ENCODE measurements at places on chromosomes 3 and 15. TPM values are rescaled to one million over a fixed set of nuclear protein-coding genes. Genes with fewer than 3 reads are reported as not detected.

Gene A4GNT
- not detected for polyA plus RNA-seq

Gene TRH
- 0.04 TPM for polyA plus RNA-seq

Gene WNT5A
- 7.1 TPM for polyA plus RNA-seq

Gene TM4SF4
- 0.05 TPM for polyA plus RNA-seq

Gene OSTN
- polyA plus RNA-seq: 0.06 TPM

Gene SH2D7
- polyA plus RNA-seq: not detected

Gene ILDR1
- 1.2 TPM for polyA plus RNA-seq

Gene RTP1
- polyA plus RNA-seq: not detected

Gene IL20RB
- polyA plus RNA-seq: 0.98 TPM

Gene MUSTN1
- 44.5 TPM for polyA plus RNA-seq

Gene CELF6
- 3.0 TPM for polyA plus RNA-seq

Gene GPR176
- 4.9 TPM for polyA plus RNA-seq

Gene KLHL40
- 0.06 TPM for polyA plus RNA-seq

Gene GHSR
- polyA plus RNA-seq: not detected

Gene DUOXA2
- 0.52 TPM for polyA plus RNA-seq

Gene ABHD14A
- 31.5 TPM for polyA plus RNA-seq

Gene GOLGA6L7
- not detected for polyA plus RNA-seq

Gene RGMA
- 13.6 TPM for polyA plus RNA-seq

Gene RYR3
- polyA plus RNA-seq: 5.1 TPM

Gene ADGRG7
- not detected for polyA plus RNA-seq

Gene UBA5
- 28.2 TPM for polyA plus RNA-seq

Gene PLXNB1
- 65.7 TPM for polyA plus RNA-seq

Gene TAGLN3
- 1.8 TPM for polyA plus RNA-seq

Gene FBLN2
- 246 TPM for polyA plus RNA-seq

Gene VEPH1
- 0.37 TPM for polyA plus RNA-seq

Gene CNTN6
- 0.03 TPM for polyA plus RNA-seq

Gene RASGRP1
- 0.18 TPM for polyA plus RNA-seq

Gene PRTG
- polyA plus RNA-seq: 0.68 TPM

Gene CAV3
- 0.19 TPM for polyA plus RNA-seq

Gene COL6A5
- 5.0 TPM for polyA plus RNA-seq

Gene IL17RB
- polyA plus RNA-seq: 0.43 TPM

Gene ACKR4
- polyA plus RNA-seq: 2.1 TPM

Gene TMEM158
- polyA plus RNA-seq: 11.2 TPM

Gene TRPM1
- not detected for polyA plus RNA-seq

Gene CSTA
- 12.4 TPM for polyA plus RNA-seq

Measured in urinary bladder (tissue), 4 donors.